Hepatocyte (in vitro differentiated cells): ENCODE measurements at places on chromosomes 3 and 15. TPM values are rescaled to one million over a fixed set of nuclear protein-coding genes. Genes with fewer than 3 reads are reported as not detected.

DNA sequence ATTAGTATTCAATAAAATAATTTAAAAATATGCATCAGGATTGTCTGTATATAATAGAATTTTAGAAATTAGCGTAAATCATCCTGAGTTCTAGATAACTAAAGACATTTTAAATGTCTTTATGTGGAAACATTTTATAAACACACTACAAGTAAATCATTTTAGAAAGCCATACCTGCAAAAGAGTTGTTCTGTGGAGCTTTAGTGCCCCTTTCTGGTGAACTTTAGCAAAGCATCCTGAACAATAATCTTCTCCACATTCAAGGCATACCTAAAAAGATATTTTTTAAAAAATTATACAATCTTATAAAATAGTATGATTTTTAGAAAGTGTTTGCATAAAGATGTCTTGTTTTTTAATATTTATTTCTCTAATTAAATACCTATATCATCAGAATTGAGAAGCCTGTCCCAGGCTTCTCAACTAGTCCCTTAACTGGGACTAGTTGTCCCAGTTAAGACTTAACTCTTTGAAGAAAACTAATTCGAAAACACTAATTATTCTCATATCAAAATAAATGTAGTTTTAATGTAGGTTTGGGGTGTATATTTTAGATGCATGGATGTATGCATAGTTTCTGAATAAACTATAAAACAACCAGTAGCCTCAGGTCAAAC is 29.7 kb downstream of the ZBBX start:
- DNase-seq: peak; percentile 28
- no peaks in the 10 kb centered on the region for H3K36me3 ChIP-seq
- H3K27me3 ChIP-seq: no peaks in the 10 kb centered on the region

Gene MAP6D1
- total RNA-seq: 0.50 TPM in 1 of 2 replicates, not detected in the other

DNA sequence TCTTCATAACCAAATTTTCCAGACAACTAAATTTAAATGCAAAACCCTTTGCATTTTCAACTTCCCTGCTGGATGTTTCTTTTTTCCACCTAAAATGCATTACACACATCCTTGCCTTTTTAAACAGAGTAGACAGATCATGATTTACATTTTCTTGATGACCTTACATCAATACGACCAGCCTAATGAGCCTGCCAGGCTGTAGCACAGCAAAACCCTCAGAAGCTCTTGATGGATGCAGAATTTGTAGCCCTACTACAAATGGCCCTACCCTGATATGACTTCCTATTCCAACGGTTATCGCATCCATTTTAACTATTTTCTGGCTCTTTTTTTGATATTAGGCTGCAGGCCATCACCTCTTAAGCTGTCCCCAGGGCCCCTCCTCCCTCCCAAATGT is 66.3 kb downstream of the NTRK3 start:
- H3K27me3 ChIP-seq: no peaks in the 10 kb centered on the region
- H3K36me3 ChIP-seq: no peaks in the 10 kb centered on the region
- no peaks in the 10 kb centered on the region for H3K4me1 ChIP-seq
- H3K4me3 ChIP-seq: no peak overlapping the region

Gene CHRNA7
- 4.0 TPM in 2 replicates for total RNA-seq

Gene ANAPC13
- 119 and 120 TPM in 2 replicates for total RNA-seq
